ENCODE measurements at places on chromosomes 6 and 20.

GRCh38 chr6:88059191-88059590, 11.6 kb downstream of the SPACA1 start:
- DNase-seq, result no peak

GRCh38 chr20:20546402-20546801, 166.0 kb downstream of the RALGAPA2 start:
- no peak for DNase-seq

GRCh38 chr20:19304389-19304788, 91.9 kb downstream of the SLC24A3 start:
- DNase-seq, result no peak

GRCh38 chr6:42744351-42744893, 1.5 kb downstream of the TBCC start:
- DNase-seq, result no peak

DNA sequence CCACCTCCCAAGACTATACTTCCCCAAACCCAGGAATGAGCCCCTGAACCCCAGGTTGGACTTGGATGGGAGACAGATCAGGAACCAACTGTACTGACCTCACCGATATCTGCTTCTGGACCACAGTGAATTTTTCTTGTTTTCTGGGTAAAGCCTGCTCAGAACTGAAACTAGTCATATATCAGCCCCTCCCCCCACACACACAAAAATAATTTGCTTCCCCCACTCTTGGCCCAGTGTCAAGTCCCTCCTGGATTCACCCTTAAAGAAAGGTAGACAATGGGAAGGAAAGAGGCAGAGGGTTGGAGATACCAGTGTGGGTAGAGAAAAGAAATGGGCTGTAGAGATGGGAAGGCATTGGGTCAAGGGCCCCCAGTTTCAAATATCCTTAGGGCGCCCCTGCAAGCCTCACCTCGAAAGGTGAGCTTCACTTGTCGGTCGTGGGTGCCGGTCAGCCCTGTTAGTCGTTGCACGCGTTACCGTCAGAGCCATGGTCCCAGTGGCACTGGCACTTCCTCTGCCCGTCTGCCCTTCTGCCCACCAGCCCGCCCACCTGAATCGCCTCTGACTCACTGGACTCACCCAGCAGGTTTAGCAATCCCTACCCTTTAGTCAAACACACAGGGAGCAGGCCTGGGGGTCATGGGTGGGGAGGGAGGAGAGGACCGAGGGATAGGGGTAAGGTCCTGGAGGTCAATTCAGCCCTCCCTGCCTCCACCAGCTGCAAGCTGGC, 8.5 kb upstream of the SPAG4 start:
- DNase-seq, result no peak

- peak; percentile 9 for DNase-seq
These were observed 4.2 kb upstream of the MAPK13 start for GRCh38 chr6:36126121-36126520.

DNA sequence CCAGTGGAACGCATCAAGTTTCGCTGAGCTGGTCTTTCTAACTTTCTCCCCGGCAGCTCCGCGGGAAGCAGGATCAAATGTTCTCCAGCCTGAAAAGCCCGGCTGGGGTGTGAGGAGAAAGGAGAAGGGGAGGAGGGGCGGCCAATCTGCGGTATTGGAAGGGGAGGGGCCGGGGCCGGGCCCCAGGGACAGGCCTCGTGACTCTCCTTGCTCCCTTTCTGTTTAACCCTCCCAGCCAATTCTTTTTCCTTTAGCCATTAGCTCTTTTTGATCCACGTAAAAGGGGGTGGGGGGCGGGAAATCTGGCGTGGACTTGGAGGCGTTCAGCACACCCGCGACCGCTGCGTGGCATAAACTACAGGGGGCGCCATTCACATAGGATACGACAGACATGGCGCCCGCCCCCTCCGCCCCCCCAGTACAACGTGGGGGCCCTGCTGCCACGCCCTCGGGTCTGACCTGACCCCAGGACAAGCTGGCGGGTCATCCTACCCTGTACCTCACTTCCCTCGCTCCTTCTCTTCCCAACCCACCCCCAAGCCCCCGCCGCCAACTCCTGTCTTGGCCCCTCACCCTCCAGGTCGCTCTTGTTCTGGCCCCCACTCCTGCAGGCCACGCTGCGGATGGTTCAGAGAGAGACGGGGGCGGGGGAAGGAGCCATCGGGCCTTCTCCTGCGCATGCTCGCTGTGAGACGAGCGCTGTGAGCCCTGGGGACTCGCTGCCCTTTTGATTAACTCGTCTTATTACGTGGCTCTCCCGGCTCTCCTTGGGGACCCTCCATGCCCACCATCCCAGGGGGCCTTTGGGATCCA, 7.8 kb upstream of the MDGA1 start:
- DNase-seq, result peak; percentile 88

- DNase-seq, result no peak
These were observed 106.6 kb downstream of the ATXN1 start for GRCh38 chr6:16654701-16655100.

DNA sequence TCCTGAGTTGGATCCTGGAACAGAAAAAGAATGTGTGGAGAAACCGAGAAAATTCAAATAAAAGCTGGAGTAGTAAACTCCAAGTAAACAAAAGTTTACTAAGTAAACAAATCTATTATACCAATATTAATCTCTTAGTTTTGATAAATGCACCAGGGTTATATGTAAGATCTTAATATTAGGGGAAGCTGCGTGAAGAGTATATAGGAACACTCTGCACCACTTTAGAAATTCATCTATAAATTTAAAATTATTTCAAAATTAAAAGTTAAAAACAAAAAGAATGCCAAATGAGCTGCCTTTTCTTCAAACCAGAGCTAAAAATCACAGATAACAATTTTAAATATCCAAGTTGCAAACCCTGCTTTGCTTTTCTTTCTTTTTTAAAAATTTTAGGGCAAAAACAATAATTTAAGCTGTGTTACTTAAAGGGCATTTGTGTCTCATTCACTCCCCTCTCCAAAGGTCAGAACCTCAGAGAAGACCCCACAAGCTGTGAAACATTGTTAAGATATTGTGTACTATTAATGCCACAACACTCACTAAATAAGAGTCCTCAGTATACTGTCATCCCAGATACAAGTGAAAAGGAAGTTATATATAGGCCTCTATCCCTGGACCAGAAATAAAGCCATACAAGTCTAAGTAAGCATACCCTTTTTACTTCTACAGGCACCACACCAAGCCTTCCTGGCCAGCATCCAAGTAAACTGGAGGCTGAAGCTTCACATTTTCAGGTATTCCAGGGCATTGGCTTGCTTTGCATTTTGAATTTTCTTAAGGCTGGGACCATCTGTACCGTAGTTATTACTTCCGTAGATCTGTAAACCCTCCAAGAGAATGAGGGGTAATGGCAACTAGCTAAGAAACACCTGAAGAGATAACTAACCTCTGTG, 7.0 kb downstream of the DNAAF9 start:
- no peak for DNase-seq

GRCh38 chr20:33584976-33585375, 77.2 kb upstream of the C20orf144 start:
- no peak for DNase-seq

DNA sequence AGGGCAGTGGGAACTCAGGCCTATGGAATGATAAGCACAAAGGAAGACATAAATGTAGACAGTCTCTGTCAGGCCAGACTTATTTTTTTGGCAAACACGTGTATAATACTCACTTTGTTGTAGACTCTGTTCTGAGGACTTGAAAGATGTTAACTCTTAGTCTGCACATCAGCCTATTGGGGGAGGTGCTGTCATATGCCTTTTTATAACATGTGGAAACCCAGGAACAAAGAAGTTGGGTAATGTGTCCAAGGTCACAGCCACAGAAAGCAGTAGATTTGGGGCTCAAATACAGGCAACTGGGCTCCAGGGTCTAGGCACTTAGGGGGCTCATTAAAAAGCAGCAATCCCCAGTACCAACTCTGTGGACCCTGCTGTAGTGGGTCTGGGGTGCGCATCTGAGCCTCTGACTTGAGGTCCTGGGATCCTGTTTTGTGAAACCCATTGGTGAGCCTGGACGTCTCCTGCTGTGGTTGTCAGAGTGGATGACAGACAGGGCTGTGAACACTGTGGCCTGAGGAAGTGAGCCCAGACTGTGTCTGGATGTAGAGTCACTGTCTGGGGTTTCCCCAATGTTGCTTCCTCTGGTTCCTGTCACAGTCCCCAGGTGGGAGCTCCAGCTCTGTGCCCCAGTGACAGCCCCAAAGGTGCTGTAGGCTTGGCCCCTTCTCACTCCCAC, 50.0 kb downstream of the CDH26 start:
- DNase-seq, result no peak

GRCh38 chr20:62550087-62550632, 74.4 kb upstream of the GATA5 start:
- DNase-seq, result no peak

DNA sequence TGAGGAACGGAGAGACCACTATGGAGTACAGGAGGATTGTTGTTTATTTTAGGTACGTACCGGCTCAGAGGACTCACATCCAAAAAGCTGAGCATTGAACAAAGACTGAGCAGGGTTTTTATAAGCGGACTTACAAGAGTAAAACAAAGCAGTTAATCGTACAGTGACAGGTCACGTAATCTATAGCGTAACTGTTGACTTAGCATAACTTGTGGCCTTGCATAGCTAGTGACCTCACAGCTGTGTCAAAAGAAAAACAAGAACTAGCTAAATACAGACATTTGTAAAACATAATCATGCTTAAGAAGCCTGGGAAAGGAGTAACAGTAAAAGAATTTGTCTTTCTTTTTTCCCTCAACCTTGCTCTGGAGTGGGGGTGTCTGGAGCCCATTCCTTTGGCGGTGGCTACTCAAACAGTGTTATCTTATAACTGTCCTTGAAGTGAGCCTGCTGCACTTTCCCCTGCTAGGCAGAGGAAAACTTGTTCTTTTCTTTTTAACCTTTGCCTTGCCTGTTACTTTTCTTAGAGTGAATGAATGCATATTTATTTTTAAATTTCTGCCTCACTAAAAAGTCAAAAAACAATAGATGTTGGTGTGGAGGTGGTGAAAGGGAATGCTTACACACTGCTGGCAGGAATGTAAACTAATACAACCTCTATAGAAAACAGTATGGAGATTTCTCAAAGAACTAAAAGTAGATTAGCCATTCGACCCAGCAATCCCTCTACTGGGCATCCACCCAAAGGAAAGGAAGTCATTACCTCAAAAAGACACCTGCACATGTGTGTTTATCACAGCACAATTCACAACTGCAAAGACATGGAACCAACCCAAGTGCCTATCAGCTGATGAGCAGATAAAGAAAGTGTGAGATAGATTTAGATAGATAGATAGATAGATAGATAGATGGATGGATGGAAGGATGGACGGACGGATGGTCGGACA, 109.0 kb downstream of the TAF4 start:
- no peak for DNase-seq

DNA sequence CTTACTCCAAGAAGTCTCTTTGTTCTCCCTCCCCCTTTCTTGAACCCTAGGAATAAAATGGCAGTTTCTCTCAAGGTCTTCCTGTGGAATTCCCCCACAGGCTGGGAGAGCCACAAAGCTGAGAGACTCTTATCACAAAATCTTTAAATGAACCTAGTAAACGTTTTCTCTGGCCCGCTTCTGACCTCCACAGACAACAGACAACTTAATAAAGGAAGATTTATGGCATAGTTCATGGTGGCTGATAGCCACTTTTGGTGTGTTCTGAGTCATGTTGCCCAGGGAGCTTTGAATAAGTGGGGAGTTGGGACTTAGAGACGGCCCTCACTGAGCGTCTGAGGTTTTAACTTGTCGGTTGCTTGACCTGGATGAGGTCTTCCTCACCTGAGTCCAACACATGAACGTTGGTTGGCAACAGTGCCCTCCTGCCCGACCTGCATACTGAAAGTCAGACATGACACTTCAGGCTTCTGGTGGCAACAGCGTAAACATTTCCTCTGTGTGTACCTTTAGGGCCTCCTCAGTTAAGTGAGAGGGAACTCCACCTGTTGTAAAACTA, 124.1 kb downstream of the FOXO3 start:
- DNase-seq, result no peak

- no peak for DNase-seq
These were observed 26.3 kb upstream of the TRAF3IP2 start for GRCh38 chr6:111631903-111632460.

- DNase-seq, result no peak
These were observed 137.3 kb downstream of the VEGFA start for GRCh38 chr6:43907312-43907711.

- no peak for DNase-seq
These were observed 27.4 kb downstream of the MGME1 start for GRCh38 chr20:17995967-17996819.

DNA sequence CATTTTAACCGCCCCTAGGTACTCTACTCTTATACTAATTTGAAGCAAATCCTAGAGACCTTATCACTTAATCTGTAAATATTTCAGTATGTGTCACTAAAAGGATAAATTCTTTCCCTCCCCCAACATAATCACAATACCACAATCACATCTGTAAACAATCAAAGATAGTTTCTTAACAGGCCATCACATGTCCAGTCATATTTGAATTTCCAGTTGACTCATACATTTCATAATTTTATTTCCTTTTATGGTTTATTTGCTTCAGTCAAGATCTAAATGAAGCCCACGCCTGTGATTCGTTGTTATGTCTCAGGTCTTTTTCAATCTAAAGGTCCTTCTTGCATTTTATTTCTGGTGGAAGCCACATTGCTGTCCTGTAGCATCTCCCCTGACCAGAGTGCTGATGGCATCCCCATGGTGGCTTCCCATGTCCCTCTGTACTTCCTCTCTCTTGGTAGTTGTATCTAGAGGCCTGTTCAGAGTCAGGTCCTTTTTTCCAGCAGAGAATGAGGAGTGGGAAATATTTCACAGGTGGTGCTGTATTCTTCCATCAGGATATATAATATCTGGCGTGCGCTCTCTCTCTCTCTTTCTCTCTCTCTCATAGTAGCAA, 128.6 kb upstream of the SLC22A23 start:
- no peak for DNase-seq

- DNase-seq, result peak; percentile 77
These were observed 62.1 kb downstream of the FOXO3 start for GRCh38 chr6:108622641-108623298.

DNA sequence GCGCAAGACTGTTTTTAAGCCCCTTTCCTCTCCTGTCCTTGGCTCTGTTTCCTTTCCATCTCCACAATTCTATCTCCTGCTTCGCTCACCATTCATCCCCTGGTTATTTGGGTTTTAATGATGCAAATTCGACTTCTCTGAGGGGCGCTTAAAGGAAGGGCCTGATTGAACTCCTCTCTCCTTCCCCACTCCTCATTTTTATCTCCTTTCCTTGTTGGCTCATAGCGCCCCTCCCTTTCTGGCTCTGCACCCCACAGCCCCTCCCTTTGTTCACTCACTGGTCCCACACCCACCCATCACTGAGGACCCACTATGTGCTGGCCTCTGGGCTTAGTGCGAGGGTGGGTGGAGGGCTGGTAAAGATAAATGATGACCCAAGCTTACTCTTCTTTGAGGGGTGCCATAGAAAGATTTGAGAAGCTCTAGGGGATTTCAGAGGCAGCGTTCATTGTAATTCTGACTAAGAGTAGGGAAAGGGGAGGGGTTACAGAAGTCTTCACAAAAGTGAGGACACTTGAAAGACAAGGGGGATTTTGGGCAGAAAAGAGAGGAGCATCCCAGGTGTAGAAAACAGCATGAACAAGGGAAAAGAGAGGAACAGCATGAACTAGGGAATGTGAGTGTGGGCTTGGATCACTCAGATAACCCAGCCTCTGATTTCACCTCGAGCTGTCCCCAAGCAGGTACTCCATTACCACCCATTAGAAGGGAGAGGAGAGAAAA, 507.8 kb downstream of the CD83 start:
- no peak for DNase-seq
